Activated CD8-positive, alpha-beta T cell treated with anti-CD3 and anti-CD28 coated beads, Interleukin-2, amount 10 ng/mL, durations not matched to agents 7 days and 5 days (primary cell): ENCODE measurements at places on chromosomes 1 and 21. TPM values are rescaled to one million over a fixed set of nuclear protein-coding genes. Genes with fewer than 3 reads are reported as not detected.

S100PBP gene
- total RNA-seq: 78.9 TPM

E2F2 gene
- 75.0 TPM for total RNA-seq

GUCA2B gene
- not detected for total RNA-seq

SPRR5 gene
- total RNA-seq: not detected

KRTAP21-2 gene
- not detected for total RNA-seq

GJA5 gene
- total RNA-seq: not detected

KRTAP7-1 gene
- total RNA-seq: not detected

LHX8 gene
- not detected for total RNA-seq

SLC45A3 gene
- 0.21 TPM for total RNA-seq

CHIT1 gene
- 0.39 TPM for total RNA-seq

HSPB7 gene
- total RNA-seq: not detected

CHIA gene
- not detected for total RNA-seq

GBP3 gene
- 16.7 TPM for total RNA-seq

GSTM5 gene
- total RNA-seq: 0.05 TPM

SHE gene
- not detected for total RNA-seq

FCRL4 gene
- not detected for total RNA-seq

BCAR3 gene
- total RNA-seq: 0.79 TPM

METTL18 gene
- 10.2 TPM for total RNA-seq

CAPN2 gene
- total RNA-seq: 176 TPM

FNDC5 gene
- not detected for total RNA-seq

TRPM2 gene
- total RNA-seq: 40.9 TPM

DDR2 gene
- 0.08 TPM for total RNA-seq

TMEM39B gene
- 36.2 TPM for total RNA-seq

CYP4Z1 gene
- total RNA-seq: not detected

CDK11A gene
- total RNA-seq: 85.8 TPM
